Stimulated activated naive B cell treated with anti-CD40 and anti-IgM and Interleukin-4, amounts not matched to agents 10 μg/mL and 1 μg/mL and 100 μg/mL, for 72 hours (primary cell): ENCODE measurements at places on chromosomes 2 and 18.

- DNase-seq, result no peak
Measured at GRCh38 chr2:170455617-170456426, 259.3 kb upstream of the SP5 start.

DNA sequence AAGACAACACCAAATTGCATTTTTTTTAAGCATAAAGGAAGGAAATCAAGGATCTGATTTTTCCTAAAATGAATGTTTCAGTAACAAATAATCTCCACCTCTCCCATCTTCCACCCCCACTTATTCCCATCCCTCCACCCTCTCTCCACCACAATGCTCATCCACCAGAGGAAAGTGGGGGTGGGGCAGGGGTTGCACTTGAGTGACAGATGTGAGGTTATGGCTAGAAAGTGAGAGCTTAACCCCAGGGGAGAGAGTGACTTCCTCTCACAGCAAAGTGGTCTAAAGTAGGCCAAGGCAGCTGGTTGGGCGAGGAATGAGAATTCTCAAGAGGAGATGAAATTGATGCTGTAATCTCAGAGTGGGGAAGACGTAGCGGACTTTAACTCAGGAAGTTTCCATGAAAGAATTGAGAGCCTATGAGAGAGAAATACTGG, 104.7 kb downstream of the HNRNPLL start:
- peak; percentile 34 for DNase-seq

DNA sequence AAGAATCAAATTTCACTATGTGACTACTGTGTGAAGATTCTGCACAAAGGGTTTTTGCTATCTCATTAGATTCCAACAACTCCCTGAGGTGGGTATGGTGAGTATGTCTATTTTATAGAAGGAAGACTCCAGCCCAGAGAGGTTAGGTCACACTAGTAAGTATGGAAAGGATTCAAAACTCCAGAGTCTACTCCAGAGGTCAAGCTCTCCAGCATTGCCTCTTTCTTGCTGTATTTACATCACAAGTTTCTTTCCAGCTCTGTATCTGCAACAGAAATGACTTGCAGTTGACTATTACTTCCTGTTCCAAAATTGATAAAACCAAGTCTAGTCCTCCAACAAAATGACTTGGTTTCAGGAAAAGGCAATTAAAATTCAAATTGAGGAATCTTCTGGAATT, 2.1 kb downstream of the COL4A4 start:
- DNase-seq, result no peak

- DNase-seq, result no peak
Measured at GRCh38 chr2:54720563-54720962, 2.9 kb upstream of the EML6 start.

DNA sequence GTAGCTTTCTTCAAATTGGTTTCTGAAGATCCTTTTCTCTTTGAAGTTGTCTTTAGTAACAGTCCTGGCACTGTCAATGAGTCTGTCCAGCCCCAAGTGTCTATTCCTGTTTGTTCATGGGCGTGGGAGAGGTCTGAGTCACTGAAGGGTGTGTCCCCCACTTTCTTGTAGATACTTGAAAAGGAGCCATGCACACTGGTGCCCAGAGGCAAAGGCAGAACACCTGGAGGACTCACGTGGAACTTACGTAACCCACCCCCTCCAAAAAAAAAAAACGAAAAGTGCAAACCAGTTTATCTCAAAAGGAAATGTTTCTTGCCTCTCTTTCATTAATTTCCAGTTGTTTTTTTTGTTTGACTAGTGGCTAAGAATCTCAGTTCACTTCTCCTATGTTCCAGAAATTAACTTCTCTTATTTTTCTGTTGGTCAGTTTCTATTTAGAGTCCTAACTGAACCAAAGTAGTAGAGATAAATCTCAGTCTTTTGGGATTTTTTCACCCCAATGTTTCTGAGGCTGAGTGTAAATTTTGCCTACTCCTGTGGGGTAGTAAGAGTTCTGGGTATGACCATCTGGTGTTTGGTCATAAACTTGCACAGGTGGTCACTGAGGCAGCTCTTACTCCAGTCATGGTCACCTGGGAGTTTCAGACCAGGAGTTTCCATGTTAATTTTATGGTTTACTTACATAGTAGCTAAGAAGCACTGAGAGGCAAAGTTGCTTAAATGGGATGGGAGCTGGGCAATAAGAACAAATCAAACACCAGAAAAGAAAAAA, 54.9 kb downstream of the DSC3 start:
- DNase-seq, result no peak

DNA sequence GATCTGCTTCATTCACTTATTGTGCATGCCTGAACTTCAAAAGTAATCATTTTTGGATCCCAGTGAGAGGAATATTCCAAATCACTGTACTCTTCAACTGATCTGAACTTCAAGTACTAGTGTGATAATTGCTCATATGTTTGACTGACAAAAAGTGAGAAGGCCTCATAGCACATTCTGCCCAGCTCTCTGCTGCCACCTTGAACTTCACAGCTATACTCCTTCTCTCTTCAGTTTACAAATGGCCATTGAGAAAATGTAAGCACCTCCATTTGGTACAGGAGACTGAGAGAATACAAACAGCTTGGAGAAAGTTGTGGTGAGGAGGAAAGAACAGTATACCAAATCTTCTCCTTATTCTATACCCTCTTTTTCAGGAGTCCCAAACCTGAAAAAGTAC, 946.0 kb upstream of the CHAC2 start:
- no peak for DNase-seq

DNA sequence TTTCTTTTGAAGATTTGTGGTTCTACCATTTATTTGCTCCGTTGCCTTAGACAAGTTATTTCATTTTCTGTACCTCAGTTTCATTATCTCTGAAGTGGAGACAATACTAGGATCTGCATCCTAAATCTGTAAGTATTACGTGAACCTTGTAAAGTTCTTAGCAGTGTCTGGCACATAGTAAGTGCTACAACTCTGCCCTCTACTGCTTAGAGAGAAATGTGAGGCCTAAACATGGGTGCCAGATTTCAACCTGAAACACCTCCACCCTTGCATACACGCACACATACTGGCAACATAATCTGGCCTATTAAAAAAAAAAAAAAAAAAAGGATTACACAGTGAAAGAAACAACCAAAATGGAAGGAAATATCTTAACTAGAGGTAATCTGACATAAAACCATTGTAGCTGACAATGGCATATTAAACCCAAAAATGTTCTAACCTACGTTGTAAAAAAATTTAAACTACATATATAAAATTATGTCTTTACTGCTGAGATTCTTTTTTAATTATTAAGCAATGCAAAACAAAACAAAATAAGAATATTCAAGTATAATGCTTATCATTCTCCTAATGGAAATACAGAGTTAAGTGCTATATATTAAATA, 132.6 kb downstream of the MAP2 start:
- no peak for DNase-seq

- no peak for DNase-seq
Measured at GRCh38 chr2:24276349-24276899, 83.9 kb downstream of the ITSN2 start.

GRCh38 chr2:154589514-154589913, 109.0 kb upstream of the KCNJ3 start:
- DNase-seq, result no peak

GRCh38 chr2:197345846-197346370, 35.3 kb upstream of the ANKRD44 start:
- DNase-seq, result no peak

GRCh38 chr2:138699421-138699820, 80.8 kb downstream of the NXPH2 start:
- DNase-seq, result no peak

GRCh38 chr2:234556848-234557573, 60.1 kb upstream of the ARL4C start:
- no peak for DNase-seq

DNA sequence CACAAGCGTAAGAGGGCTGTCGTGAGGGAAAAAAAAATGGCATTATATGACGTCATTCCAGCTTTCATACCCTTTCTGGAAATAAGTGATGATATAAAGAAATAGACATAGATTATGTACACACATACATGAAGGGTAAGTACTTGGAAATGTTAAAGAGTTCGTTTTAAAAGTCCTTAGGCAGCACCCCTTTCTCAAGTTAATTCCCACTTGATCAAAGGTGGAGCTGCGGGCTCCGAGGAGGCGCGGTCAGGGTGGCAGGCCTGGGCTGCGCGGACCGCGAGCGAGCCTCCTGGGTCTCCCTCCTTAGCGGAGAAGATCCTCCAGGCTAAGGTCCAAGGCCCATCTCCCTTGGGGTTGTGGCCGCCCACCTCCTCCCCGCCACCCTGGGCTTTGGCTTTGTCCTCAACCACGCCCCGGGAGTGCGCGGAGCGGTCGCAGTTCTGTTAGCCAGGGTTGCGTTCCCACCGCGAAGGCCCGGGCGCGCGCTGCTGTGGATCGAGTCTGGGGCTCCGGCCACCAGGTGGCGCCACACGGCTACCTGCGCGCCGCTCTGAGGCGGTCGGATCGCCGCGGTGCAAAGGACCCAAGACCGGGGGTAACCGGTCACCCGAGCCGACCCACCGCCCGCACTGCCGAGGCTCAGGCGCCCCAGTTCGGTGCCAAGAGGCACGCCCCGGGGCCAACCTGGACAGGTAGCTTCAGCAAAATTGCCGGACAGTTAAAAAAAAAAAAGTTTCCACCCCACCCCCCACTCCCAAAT, 66.8 kb downstream of the HNRNPLL start:
- peak; percentile 71 for DNase-seq

DNA sequence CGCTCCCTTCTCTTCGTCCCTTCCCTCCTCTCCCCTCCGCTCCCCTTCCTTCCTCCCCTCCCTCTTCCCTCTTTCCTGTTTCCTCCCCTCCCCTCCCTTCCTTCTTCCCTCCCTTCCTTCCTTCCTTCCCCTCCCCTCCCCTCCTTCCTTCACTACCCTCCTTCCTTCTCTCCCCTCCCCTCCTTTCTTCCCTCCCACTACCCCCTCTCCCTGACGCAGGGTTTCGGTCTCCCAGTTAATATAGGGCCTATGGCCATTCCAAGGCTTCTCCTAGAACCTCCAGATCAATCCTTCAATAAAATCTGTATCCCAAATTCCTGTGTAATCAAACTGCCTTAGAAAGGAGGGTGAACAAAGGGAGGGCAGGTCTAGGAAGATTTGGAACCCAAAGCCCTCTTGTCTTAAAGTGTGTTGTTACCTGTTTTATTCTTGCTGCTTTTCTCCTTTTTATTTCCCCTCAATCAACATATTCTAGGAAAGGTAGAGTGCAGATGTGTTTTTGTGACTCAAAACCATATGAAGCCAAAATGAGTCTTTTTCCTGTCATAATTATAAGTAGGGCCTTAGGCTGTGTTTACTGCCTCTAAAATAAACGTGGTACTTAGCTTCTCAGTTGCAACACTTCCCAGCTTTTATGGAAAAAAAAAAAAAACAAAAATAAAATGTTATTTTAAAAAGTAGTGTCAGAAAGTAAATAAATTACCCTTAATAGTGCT, 53.7 kb downstream of the GPD2 start:
- DNase-seq, result no peak

GRCh38 chr2:174667250-174667860, 69.8 kb upstream of the WIPF1 start:
- no peak for DNase-seq

DNA sequence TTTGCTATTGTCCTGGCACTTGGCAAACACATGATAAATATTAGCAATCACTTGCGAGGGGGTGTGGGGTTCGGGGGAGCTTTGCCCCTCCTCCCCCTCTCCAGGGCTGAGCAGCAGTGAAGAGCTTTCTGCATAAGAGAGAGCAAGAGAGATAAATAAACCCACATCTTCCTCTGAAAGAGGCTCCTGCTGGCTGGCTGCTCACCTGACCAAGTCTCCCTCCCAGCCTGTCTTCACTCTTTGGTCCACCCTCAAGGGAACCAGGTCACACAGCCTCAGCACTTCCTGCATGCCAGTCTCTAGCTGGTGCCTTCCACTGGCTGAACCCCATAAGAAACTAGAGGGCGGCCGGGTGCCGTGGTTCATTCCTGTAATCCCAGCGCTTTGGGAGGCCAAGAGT, 18.5 kb upstream of the YWHAQ start:
- no peak for DNase-seq

DNA sequence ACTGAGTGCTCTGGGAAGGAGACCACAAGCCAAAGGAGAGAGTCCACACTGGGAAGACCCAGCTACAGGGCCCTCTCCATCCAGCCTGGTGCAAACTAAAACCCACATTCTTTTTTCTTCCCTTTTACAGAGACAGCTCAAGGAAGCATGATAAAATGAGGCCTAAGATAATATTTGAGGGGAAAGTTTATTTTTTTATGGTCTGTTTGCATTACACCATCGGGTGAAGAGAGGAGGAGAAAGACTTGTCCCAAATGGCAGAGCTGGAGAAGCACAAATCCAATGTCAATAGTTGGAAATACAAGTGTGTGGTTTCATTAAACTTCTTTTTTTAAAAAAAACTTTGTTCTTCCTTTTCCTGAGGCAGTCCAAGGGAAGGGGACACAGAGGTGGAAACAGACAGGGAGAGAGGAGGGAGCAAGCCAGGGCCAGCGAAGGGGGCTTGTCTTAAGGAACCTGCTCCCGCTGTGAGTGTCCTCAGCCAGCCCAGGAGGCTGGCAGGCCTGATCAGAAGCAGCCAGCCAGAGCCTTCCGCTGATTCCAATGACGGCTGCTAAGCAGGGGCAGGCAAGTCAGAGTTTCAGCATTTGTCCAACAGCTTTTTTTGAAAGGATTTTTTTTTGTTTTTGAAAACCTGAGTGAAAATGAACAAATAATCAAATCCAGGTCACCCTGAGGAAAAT, 203.8 kb upstream of the SIX2 start:
- DNase-seq, result no peak

GRCh38 chr2:30865892-30866681, 58.8 kb upstream of the CAPN13 start:
- DNase-seq, result no peak

DNA sequence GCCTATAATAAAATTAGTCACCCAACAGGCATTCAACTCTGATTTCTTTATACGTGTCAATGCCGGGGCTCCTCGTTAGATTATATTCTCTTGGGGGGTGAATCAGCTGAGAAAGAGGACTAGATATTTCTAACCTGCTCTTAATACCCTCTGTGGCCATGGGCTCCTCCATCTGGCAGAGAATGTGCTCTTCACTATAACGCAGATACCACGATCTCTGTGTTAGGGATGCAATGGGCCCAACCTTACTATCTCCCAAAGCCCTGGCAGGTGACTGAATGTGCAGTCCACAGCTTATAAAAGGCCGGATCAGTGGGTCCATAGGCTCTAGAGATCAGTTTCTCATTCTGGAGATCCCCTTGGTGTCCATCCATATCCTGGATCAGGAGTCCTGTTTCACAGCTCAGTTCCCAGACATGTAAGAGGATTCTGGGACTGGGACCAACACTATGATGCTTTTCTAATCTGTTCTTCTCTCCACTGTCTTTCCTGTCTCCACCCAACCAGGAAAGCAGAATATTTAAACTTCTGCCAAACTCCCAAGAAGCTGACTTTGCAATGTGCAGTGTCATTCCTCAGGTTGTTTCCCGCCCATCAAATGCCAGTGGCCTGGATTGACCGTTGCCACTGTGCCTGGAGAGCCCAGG, 71.4 kb upstream of the CELF4 start:
- no peak for DNase-seq

GRCh38 chr2:237171396-237171795, 85.7 kb downstream of the COPS8 start:
- DNase-seq, result no peak

GRCh38 chr2:102238039-102238756, 51.4 kb downstream of the IL1RL2 start:
- DNase-seq, result no peak

- no peak for DNase-seq
Measured at GRCh38 chr2:171798156-171798820, 95.8 kb downstream of the SLC25A12 start.

- no peak for DNase-seq
Measured at GRCh38 chr2:232878855-232879617, 9.0 kb downstream of the SNORC start.

- no peak for DNase-seq
Measured at GRCh38 chr18:12554796-12555388, 103.0 kb downstream of the SPIRE1 start.
